ENCODE measurements at places on chromosomes 2 and 18.

- DNase-seq: no peak
These were observed 64.9 kb downstream of the PPP1R1C start for GRCh38 chr2:182050333-182051135.

GRCh38 chr18:79792096-79792987, 5.4 kb upstream of the KCNG2 start:
- no peak for DNase-seq

- DNase-seq: no peak
These were observed 310.7 kb downstream of the TNS1 start for GRCh38 chr2:217691920-217692666.

DNA sequence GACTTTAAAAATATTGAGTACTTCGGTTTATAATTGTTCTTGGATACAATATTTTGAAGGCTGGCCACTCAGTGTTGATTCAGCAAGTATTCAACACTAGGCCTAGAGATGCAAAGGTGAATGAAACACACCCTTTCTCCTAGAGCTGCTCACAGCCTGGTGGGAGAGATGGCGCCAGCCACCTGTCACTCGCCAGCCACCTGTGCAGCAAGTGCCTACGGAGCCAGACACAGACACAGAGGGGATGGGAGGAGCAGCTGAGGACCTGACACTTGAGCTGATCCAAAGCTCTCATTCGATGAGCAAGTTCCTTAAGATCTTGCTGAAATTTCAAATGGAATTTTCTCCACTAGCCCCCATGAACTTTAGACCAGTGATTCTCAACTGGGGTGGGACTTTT, 151.1 kb upstream of the RIOK3 start:
- no peak for DNase-seq

GRCh38 chr2:73243884-73244570, 9.9 kb downstream of the CCT7 start:
- no peak for DNase-seq

GRCh38 chr2:10140841-10141610, 18.5 kb downstream of the RRM2 start:
- no peak for DNase-seq

DNA sequence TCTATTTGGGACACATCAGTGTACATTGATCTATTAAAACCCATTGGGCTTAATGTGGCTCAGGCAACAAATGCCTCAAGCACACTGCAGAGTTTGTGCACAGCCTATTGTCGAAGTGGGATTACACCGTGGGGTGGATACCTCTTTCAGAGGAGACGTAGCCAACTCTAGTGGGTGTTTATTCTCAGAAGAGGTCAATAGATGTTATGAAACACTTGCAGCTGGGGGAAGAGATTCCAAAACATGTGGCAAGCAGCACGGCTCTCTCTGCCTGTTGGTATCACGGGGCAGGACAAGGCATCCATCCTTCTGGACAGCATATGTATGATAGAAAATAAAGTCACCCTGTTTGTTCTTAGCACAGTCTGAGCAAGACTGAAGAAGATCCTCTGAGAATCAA, 121.4 kb upstream of the COPS8 start:
- no peak for DNase-seq

- no peak for DNase-seq
These were observed 154.6 kb upstream of the ZSWIM2 start for GRCh38 chr2:187003611-187004010.

- DNase-seq: no peak
These were observed 608.9 kb upstream of the ID2 start for GRCh38 chr2:8072907-8073306.

DNA sequence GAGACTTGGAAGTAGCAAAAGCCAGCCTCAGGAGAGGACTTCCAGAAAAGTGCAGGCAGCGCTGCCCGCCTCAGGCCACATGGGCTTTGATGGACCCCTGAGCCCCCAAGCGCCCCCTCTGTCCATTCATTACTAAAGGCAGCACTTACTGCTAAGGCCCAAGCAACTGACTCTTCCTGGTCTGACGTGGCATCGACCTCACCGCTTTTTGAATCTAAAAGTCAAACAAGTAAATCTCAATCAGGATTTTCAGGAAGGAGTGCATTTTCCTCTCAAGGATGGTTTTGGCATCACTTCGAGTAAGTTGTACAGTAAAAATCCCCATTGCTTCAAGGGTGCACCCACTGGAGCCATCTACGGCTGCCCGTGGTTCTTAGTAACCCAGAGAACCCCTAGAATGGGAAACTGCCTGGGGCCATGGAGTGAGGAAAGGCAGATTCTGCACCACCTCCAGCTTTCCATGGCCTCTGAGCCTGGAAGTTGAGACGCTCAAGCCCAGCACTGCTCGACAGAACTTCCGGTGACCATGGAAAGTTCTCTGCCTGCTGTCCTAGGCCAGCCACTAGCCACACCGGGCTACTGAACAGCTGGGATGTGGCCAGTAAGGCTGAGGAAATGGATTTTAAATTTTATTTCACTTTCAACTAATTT, 7.0 kb downstream of the HJURP start:
- no peak for DNase-seq

DNA sequence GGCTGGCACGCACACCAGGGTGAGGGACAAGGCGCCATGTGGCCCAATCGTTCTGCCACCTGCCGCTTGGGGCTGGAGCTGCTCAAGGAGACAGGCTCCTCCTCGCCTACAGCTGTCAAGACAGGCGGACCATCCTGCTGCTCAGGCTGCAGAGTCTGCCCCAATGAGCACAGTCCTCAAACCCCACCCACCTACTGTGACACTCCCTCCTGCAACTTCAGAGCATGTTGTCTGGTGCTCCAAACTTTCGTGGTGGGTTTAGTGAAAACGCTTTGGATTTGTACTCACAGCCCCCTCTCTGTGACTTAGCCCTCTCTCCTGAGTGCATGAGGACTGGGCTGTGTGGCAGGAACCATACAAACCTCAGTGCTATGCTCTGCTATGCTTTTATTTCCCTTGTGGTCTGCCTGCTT, 23.2 kb upstream of the SLC35F6 start:
- DNase-seq: no peak

DNA sequence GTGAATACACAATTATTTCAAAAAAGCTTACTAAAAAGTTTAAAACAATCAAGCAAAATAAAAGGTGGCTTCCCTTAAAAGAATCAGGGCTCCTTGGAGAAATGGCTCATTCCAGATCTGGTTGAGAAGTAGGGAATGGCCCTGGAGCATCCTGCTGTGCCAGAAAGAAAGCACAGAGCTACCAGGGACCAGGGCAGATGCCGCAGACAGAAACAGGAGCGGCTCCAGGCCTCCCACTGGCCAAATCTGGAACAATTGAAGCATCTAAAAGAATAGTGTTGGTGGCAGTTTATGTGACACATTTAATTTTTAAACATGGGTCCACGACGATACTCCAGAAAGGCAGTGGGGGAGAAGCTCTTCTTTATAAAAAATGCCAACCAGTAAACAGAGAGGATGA, 75.5 kb downstream of the GBX2 start:
- DNase-seq: no peak

- no peak for DNase-seq
These were observed 99.6 kb upstream of the LHCGR start for GRCh38 chr2:48855142-48855541.

GRCh38 chr2:214839464-214839863, 30.0 kb upstream of the BARD1 start:
- no peak for DNase-seq

DNA sequence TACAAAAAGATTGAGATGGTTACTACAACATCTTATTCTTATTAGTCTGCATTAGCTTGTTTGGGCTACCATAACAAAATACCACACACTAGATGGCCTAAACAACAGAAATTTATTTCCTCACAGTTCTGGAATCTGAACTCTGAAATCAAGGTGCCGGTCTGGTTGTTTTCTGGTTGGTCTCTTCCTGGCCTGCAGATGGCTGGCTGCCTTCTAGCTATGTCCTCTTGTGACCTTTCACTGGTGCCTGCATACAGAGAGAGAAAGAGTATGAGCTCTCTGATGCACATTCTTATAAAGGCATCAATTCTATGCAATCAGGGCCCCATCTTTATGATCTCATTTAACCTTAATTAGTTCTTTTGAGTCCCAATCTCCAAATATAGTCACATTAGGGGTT, 696.5 kb downstream of the TDRD15 start:
- DNase-seq: no peak

DNA sequence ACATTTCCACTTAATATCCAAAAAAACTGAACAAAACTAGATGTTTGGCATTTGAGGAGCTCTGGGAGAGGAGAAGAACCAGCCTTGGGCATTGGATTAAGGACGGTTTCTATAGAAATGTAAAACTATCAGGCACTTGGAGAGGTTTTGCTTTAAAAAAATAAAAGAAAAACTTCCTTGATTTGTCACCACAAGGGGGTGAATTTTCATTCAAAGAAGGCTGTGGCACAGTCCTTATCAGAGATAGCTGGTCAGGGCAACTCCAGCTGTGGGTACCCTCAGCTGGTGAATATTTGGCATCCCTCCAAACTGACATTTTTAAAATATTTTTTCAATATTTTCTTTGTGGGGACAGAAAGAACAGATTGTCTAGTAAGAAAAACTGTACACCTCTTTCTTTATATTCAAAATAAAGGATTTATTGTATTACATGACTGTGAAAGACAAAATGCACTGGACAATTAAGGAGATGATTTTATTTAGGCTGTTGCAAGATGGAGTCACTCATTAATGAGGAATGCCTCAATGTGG, 46.1 kb upstream of the TBC1D8 start:
- DNase-seq: no peak

GRCh38 chr2:173417802-173418201, 63.1 kb downstream of the CDCA7 start:
- DNase-seq: no peak

DNA sequence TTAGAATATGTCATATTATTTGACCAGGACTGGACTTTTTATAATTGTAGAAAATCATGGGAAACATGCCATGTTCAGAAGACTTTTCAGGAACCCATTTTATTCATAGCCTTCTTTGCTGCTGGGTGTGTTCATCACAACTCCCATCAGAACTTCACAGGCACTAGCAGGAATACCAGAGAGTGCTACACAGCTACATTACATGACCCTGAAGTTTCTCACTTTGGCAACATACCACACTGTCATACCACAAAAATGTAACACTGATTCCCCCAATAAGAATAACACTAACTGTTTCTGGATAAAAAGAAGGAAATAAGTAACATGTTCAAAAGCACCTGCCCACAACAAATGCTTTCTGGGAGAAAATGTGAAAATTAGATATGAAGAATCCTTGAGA, 405.4 kb downstream of the CDH2 start:
- DNase-seq: no peak

DNA sequence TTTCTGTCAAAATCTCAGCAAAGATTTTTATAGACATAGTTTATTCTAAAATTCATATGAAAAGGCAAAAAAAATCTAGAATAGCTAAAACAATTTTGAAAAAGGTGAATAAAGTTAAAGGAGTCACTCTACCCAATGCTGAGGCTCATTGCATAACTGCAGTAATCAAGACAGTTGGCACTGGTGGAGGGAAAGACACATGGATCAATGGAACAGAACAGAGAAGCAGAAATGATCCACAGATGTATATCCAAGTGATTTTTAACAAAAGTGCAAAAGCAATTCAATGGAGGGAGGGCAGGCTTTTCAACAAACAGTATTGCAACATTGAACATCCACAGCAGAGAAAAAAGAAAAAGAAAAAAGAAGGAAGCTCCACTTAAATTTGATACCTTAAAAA, 162.8 kb downstream of the RBM43 start:
- no peak for DNase-seq

DNA sequence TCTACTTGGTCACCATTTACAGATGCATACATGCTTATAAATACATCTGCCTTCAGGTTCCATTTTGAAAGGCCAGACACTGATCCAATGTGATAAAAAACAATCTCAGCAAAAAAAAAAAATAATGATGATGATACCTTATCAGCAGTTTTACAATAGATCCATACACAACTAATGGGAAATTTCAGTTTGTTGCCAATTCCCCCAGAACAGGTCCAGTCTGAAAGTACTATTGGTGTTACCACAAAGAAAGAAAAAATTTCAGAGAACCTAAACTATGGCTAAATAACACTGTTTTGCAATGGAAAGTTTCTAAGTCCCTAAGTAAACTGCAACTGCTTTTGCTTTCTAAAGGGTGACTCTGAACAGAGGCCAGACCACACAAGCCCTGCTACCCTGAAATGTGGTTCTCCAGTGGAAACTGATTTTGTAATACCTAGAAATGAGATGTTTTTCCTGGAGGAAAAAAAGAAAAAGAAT, 54.1 kb downstream of the LPIN2 start:
- no peak for DNase-seq

- DNase-seq: no peak
These were observed 11.3 kb upstream of the TMEM214 start for GRCh38 chr2:27021253-27022049.

- no peak for DNase-seq
These were observed 8.3 kb upstream of the COLEC12 start for GRCh38 chr18:508835-509234.

- DNase-seq: no peak
These were observed 442.8 kb downstream of the ZNF516 start for GRCh38 chr18:76052227-76052595.

- no peak for DNase-seq
These were observed 806.8 kb downstream of the PLCL1 start for GRCh38 chr2:198611201-198611600.

DNA sequence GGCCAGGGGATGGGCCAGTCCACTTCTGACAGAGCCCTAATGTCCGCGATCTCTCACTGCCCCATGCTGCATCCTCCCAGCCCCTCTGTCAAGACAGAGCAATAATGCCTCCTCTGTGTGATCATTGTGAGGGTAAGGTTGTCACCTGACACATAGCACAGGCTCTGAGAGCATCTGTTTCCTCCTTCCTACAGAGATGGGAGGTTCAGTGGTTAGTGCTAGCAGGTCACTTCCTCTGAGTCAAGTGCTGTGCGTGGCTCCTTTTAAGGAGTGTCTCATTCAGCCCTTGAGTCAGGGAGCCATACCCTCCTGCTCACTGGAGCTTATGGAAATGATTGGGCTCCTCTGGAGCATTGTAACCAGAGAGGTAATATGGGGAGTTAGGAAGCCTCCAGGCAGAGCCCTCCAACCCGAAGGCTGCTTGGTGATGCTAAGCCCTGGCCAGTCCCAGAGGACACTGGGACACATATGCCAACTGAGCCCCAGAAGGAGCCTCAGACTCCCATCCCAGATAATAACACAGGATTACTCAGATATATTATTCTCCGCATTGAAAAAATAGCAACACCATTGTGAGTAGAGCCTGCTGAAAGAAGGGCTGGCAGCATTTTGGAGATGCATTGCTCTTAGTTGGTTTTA, 189.0 kb downstream of the GALNT1 start:
- no peak for DNase-seq

DNA sequence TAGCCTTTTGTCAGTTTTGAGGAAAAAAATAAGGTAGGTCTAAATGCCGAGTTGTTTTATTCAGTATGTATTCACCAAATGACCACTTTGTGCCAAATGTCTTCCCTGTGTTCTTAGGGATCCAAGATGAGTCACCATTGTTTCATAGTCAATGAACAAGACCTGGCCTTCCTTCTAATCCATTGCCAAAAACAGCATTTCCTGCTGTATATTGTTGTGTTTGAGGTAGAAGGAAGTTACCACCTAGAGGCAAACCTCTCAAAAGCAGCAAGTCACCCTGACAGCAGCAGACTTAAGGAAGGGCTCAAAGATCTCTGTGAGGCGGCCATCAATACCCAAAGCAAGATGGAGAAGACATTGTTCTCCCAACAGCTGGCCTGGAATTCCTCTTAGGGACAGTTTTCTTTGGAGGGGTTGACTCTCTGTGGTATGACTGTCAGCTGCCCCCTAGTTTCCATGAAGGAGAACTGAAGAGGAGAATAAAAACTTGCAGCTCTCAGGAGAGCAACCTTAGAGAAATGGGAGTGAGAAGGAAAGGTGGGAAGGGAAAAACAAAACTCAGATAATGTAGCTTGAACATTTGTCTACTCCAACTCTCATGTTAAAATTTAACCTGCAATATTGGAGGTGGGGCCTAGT, 328.3 kb downstream of the LRATD1 start:
- DNase-seq: no peak

Data from stimulated activated CD8-positive, alpha-beta memory T cell treated with anti-CD3 and anti-CD28 coated beads, Interleukin-2, amount 100 ng/mL, for 1 hour (primary cell).